ENCODE measurements at places on chromosomes 2 and 18.

DNA sequence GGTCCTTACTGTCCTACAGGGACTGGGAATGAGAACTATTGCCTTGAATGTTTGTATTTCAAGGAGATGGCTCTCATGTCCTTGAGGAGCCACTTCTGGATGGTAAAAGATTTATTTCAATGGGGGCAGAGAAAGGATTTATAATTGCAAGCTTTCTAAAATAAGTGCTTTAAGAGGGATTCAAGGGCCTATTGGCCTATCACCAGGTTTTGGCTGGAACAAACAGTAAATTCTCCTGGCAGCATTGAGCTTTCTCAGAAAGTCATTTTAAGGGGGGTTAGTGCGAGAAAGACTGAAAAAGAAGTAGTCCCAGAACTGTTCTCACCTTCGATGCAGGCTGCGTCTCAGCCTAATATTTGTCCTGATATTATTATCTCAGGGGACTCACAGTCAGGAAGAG is 29.8 kb downstream of the DPP10 start:
- no peak for DNase-seq

DNA sequence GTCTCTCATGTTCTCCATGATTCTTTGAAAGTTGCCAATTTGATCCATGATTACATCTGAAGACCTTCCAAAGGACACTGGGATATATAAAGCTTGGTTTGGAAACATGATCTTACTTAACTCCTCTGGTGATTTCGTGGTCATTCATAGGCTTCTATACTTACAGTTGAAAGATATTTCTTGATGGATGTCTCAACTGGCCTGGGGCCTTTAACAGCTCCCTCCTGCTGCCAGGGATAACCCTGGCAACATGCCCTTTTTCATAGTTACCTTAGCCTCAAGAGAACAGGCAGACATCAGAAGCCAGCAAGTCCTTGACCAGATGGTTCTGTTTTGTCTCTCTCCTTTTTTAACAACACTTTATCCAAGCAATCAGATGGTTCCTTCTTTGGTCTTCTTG is 23.5 kb upstream of the MFF start:
- no peak for DNase-seq

GRCh38 chr2:35933031-35933430 is 422.5 kb upstream of the CRIM1 start:
- DNase-seq: peak; percentile 20

DNA sequence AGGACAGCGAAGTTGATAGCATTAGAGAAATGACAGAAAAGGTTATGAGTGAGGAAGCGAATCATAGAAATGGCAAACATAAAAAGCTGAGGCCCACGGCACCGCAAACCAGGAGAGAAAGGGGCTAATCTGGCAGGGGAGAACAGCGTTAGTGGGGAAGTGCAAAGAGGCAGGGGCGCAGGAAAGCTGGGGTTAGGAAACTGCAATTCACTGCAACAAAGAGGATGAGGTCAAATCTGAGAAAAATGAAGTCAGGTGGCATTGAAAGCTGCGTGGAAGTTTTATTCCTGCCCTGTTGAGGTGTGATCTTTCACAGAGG is 653 bp upstream of the ABI2 start:
- DNase-seq: peak; percentile 17

GRCh38 chr2:112724591-112725525 is 4.0 kb downstream of the NT5DC4 start:
- peak; percentile 37 for DNase-seq
